ENCODE measurements at places on chromosomes 3 and 15.

DNA sequence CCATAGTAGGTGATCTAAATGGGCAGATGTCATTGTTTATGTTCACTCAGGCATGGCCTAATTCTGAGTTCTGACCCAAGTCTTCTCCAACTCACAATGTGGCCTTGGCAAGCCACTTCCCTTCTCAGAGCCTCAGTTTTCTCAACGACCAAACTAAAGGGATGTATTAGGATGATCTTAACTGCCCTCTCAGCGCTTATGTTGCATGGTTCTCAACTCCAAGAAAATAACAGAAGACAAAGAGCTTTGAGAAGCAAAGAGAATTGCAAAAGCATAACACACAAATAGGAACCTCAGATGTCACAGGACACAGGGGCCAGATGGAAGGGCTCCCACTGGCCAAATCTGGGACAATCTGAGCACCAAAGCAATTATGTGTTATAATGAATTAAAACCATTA, 8.6 kb downstream of the RHCG start:
- DNase-seq = no peak

GRCh38 chr3:141686466-141687291, 51.4 kb upstream of the RNF7 start:
- DNase-seq = peak; percentile 84

DNA sequence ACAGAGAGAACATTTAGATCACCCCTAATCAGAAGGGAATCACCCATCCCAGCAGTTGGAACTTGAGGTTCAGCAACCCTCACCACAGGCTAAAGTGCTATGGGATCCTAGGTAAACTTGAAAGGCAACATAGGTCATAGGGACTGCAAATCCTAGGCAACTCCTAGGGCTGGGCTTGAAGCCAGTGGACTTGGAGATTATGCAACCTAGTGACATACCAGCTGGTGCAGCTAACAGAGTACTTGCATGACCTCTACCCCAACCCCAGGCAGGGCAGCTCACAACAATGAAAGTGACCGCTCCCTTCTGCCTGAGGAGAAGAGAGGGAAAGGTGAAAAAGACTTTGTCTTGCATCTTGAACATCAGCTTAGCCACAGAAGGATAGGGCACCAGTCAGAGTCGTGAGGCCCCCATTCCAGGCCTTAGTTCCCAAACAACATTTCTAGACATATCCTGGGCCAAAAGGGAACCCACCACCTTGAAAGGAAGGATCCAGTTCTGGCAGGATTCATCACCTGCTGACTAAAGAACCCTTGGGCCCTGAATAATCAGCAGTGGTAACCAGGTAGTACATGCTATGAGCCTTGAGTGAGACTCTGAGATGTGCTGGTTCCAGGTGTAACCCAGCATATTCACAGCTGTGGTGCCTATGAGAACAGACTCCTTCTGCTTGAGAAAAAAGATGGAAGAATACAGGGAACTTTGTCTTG, 37.6 kb upstream of the FBN1 start:
- DNase-seq = peak; percentile 94

- DNase-seq = no peak
These were observed 51.7 kb downstream of the ZIC4 start for GRCh38 chr3:147354623-147355022.
